Stimulated activated CD8-positive, alpha-beta memory T cell treated with anti-CD3 and anti-CD28 coated beads, Interleukin-15, amount 100 ng/mL, for 24 hours (primary cell): ENCODE measurements at places on chromosomes 7 and 10.

DNA sequence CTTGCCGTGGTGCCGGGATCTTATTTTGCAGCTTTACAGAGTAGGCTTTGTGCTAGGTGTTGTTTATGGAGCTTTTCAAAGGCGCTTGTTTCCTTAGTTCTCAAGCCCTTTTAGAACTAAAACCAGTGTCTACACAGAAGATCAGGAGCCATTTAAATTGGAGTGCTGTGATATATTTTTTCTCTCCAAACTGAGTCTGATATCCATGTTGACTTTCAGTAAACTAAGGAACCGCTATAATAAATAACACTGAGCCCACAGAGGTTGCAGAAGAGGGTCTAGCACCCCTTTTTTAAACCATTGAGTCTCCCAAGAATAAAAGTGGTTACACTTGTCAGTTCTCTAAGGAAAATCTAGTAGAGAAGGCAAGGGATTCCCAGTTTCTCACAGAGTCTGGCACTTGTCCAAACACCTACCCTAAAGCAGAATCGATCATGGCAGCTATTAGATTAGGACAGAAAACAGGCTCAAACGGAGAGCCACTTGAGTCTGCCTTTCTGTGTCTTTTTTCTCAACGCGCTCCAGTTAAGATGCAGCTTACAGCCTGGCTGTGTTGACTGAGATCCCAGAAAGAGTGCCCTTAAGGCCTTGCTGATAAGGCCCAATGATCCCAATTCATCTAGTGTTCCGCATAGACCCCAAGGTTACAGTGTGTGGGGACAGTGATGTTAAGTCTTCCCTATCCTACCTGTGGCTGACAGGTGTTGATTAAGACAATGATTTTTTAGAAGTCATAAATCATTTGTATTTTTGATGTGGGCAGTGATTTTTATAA lies 804 bp downstream of the TMEM106B start:
- DNase-seq: no peak

DNA sequence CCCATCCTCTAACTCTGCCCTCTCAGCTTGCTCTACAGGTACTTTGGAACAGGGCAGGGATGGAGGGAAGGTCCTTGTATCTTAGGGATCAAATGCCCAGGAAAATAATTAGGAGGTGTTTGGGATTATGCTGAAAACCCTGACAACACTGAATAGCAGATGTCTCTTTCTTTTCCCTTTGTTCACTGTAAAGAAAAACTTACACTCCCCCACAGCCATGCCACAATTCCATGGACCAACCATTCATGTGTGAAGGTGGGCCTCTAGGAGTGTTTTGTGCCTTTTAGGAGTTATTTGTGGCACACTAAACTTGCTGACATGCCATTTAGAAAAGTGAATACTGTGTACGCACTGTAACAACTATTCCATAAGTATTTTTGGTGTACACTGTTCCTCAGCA lies 108.1 kb downstream of the SNX10 start:
- DNase-seq: no peak

GRCh38 chr10:79274279-79275104 lies 72.8 kb upstream of the PPIF start:
- no peak for DNase-seq

DNA sequence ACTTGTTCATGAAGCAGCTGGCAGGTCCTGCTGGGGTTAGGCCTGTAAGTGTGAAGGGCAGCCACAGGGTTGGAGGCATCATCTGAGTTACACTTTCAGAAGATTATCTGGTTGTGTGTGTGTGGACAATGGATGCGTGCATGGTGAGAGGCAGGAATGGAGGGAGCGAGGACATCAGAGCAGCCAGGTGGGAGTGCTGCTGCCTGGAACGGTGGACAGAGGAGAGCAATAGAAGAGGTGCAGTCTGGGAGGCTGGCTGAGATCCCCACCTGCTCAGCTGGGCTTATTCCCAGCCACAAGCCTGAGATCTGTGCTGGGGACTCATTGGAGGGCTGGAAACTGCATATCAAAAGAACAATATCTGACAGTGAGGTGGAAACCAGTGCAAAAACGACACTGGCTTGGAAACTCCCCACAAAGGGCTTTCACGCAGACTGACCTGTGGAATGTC lies 17.9 kb downstream of the ZNF488 start:
- DNase-seq: no peak

DNA sequence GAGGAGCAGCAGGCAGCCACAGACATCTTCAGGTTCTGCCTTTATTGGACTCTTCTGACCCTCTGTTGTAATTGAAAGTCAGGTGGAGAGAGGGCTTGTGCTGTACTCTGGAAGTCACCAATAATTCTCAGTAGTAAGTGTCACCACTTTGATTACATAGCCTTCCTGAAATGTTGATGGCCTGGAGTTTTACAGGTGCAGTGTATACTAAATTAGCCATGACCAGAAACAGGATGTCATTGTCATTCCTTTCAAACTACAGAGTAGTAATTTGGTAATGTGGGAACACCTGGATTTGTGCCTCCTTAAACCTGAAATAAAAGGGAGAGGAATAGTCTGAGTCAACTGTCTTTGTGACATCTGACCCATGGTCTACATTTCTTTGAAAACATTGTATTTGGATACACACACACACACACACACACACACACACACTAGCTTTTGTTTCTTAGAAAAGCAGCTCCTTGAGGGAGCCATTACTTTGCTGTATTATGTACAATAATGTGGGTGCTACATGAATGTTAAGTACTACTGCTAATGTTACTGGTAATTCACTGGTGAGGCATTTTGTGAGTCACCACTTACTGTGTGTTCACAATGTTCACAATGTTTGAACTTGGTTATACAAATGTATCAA lies 19.6 kb downstream of the ARL4A start:
- no peak for DNase-seq

- DNase-seq: no peak
Measured at GRCh38 chr7:26609082-26609481, 255.3 kb downstream of the SKAP2 start.

DNA sequence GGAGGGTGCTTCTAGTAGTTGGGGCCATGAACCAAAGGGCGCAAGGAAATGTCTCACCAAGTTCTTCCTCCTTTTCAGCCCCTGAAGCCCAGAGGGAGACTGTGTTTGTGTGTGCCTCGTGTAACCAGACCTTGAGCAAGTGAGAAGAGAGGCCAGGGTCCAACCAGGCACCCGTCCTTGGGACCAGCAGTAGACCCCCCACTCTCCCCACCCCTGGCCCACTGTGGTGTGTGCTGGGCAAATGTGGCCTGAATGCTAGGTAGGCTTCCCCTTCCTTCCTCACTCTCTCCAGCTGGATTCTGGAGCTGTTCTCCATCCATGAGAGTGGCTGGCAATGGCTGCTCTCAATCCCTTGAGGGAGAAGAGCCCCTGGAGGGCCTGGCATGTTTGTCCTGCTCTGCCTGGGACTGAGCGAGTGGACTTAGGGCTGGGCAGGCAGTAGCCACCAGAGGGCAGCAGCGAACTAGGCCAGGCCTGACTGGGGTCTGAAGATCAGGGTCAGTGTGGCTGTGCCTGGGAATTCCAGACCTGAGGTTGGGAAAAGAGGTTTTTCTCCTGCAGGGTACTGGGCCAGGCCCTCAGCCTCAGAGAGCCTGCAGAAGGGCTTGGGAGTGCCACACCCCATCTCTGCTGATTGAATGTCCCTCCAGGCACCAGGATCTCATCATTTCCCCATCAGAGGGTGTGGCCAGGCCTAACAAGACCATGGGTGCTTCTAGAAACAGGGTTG lies 12.5 kb downstream of the SFRP5 start:
- no peak for DNase-seq

GRCh38 chr10:18450298-18450697 lies 201.1 kb downstream of the NSUN6 start:
- no peak for DNase-seq

DNA sequence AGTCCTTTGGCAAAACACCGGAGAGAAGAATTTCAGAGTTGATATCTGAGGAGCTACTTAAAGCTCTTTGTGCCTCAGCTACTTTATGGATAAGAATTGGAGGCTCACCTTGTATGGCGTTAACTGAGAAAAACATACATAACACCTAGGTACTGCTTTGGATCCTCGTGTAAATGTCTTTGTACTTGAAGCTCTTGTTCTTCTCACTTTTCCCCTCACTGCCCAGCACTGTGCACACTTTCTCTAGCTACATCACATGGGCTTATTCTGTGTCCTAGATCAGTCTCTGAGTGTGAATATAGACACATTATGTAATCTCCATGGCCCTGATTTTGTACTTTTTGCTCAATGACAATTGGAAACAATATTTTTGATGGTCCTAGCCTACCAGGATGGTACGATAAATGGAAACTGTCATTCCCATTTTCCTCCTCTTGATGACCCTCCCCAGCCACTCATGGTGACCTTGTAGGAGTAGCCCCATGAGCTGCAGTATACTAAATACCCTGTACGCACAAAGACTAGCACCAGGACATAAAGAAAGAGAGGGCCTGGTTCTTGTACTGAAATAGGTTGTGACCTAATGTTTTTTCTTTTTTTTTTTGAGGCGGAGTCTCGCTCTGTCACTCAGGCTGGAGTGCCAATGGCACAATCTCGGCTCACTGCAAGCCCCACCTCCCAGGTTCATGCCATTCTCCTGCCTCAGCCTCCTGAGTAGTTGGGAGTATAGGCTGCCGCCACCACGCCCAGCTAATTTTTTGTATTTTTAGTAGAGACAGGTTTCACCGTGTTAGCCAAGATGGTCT lies 22.1 kb downstream of the STAMBPL1 start:
- DNase-seq: no peak

DNA sequence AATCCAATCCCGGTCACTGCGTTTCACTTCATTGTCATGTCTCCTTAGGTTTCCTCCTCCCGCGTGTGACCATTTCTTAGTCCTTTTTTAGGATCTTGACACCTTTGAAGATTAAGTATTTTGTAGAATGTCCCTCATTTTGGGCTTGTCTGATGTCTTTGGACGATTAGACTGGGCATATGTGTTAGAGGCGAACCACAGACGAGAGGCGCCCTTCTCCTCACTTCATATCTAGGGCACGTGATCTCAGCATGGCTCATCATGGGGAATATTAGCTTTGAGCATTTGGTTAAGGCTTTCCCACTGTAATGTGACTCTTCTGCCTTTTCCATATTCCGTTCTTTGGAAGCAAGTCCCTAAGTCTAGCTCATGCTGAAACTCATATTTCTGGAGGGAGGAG lies 59.0 kb downstream of the KCNH2 start:
- DNase-seq: no peak

DNA sequence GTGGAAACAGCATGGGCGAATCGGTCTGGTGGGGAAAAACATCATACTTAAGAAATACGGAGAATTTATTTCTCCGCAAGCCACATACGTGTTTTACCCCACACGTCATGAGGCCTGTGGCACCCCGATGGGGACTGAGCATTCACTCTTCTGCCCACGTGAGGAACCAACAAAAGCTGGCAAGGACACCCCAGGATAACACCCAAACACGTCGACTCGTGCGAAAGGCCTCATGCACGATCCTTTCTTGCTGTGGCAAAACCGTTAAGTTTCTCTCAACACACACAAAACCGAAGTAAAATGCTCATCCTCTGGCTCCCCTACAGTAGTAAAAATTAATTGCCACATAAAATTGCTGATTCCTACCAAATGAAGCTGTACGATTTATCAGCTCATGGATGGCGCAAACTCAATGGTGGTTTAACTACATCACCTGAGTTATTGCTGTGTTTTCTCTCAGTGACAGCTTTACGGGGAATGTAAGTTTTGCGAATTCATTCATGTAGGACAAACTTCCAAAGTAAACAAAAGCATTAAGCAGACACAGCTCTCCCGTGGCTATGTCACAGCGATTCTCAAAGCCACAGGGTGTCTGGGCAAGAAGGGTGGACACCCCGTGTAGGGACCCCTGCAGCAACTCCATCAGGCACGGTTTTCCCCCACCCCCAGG lies 97.0 kb downstream of the CTBP2 start:
- DNase-seq: no peak

DNA sequence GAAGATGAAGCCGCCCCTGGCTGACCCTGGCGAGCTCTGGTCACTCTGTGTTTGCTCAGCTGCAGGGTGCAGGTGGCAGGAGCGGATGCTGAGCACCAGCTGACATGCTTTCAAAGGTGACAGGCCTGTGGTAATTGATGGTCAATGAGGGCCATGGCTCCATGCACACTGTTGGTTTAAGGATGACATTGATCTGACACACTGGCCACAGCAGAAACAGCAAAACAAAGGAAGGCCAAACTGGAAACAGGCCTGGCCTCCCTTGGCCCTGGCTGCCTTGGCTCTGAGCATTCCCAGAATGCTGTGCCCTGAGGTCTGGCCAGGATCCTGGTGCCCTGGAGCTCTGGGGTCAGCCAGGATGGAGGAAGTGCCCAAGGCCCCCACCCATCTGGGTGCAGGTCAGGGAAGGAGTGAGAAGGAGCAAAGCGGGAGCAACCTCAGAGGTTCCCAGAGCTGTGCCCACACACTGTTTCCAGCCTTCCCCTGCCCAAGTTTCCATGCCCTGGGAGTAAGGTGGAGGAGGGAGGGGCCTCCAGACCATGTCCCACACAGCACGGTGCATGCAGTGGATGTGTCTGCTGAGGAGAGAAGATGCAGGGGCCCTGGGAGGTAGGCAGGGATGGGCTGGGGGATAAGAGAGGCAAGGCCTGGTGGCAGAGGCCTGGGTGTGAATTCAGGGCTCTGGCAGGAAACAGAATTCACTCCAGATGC lies 302.2 kb downstream of the RPS24 start:
- DNase-seq: no peak

DNA sequence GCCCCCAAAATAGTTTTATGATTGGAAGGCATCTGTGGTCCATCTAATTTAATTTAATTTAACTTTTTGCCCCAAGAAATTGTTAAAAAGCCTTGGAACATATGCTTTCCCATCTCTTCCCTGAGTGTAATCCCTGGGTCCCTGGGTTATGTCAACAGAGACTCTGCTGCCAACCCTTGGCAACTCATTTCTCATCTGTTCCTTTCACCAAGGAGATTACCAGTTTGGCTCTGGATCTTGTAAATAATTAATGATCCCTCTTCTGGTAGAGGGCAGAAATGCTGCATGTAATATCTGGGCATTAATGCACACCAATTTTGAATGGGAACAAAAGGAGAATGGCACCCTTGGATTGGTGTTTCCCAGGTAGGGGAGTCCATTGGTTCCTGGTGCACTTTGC lies 514.2 kb downstream of the CCSER2 start:
- no peak for DNase-seq

DNA sequence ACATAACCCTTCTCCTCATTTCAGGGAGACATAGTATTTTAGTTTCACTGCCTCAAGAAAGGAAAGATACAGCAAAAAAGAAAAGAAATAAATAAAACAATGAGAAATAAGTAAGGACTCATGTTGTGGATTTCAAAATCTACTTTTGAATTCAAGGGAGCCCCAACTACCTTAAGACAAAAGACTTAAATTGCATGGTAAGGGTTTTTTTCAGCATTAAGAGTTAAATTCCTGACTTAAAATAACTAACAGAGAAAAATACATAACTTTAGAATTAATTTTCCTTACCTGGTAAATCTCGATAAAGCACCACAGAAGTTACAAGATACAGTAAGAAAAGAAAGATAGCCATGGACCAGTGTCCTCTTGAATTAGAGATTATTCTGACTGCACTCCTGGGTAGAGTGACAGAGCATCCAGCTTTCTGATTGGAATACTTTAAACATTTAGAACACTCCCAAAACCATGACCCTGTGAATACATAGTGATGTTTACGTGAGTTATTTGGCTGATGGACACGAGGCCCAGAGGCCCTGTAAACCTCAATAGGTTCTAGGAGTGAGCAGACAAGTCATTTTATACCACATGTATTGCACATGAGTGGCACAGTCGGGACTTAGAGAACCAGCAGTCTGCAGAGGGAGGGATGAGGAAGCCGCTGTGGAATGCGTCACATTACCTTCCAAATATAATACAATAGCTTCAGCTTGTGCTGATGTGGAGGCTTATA lies 292.5 kb upstream of the SEMA3C start:
- DNase-seq: no peak
